Activated CD8-positive, alpha-beta memory T cell treated with anti-CD3 and anti-CD28 coated beads, Interleukin-2, amount 50 U/mL, for 48 hours (primary cell): ENCODE measurements at places on chromosomes 7 and 10.

DNA sequence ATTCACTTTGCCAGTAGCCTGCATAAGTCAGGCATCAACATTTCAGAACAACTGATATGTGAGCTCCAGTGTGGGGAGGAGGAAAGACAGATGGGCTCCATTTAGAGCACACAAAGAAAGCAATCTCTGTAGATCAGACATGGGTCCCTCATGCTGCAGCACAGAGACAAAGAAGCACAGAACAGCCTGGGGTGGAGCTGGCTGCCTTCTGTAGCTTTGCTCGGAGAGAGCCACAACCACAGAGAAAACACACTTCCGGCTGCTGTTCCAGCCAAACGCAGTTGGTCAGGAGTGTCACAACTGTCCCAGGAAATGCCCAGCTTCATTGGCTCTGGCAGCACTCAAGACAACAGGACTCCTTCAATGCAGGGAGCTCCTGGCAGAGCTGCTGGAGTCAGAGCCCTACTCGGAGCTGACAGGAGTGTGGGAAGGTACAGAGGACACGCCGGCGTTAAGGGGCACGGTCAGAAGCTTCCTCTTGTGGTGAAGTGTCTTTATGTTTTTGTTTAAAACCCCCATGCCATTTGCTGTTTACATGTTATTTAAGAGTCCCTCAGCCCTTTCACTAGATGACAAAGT, 494.4 kb downstream of the TCERG1L start:
- DNase-seq = no peak

- peak; percentile 79 for DNase-seq
Observed at GRCh38 chr10:32207544-32207943, 139.4 kb downstream of the EPC1 start.

DNA sequence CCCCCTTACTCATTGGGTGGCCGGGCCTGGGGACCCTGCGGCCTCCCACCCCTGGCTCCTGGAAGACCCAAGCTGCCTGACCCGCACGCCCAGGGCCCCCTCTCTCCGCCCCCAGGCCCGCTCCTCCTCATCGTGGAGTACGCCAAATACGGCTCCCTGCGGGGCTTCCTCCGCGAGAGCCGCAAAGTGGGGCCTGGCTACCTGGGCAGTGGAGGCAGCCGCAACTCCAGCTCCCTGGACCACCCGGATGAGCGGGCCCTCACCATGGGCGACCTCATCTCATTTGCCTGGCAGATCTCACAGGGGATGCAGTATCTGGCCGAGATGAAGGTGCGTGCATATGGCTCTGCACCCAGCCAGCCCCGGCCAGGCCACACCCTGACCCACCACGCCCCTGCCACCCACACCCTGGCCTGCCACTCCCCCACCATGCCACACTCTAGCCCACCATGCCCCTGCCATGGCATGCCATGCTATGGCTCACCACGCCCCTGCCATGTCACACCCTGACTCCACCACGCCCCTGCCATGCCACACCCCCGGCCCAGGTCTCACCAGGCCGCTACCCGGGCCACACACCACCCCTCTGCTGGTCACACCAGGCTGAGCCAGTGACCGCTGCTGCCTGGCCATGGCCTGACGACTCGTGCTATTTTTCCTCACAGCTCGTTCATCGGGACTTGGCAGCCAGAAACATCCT, 18.7 kb upstream of the CSGALNACT2 start:
- DNase-seq = no peak

DNA sequence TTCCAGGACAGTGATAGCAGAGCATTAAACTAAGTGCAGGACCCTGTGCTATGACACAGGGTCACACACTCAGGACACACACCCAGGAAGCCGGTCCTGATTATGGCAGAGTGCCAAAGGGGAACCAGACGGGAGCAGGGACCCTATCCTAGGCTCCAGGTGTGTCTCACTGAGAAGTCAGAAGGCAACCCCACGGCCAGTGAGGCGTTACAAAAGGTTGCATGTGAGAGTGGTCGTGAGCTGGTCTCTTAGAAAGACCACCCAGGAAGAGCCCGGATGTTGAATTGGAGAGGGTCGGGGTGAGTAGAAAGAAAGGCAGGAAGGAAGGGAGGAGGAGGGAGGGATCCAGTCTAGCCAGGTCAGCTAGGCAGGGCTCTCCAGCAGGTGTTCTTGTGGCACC, 31.0 kb downstream of the FRMPD2 start:
- no peak for DNase-seq
